IMR-90 (cell line): ENCODE measurements at places on chromosomes 4 and X. TPM values are rescaled to one million over a fixed set of nuclear protein-coding genes. Genes with fewer than 3 reads are reported as not detected.

DNA sequence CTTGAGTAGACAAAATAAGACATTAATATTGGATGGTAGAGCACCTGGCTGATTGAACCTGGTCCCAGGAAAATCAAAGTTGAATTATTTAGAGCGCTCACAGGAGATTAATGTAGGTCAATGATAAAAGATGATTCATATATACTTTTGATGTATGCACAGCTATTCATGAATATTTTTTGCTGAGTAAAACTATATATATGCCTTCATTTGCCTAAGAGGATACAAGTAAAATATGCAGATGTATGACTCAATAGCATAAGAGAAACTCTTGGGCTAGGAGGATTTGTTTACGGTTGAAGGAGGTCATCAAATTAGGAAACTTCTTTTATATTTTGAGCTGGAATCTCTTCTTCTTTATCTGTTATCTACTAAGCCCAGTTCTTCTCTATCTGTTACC, 202.7 kb upstream of the HS3ST1 start:
- no peak overlapping the region for H3K4me3 ChIP-seq
- H3K27ac ChIP-seq, result no peak overlapping the region
- DNase-seq, result peak; percentile 63
- no peaks in the 10 kb centered on the region for H3K36me3 ChIP-seq

DNA sequence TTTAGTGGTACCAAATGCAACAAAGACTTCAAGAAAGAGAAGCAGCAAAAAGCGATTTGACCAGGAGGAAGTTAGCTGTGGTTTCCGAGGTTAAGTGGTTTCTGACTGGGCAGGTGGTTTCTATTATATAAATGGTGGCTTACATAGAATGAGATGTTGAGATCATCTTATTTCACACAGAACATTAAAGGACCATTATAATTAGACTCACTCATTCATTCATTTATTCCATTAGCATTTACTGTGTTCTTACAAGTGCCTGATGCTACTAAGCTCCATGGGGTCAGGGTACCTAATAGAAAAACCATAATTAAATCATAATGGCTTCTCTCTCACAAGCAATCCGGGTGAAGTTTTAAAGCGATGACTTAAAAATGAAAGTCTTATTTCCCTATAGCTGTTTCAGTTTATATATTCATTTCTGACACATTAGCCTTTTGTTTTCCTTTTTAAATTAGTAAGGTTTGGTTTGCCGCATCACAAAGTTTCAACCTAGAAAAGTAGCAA, 10.6 kb downstream of the TSPAN6 start:
- H3K36me3 ChIP-seq, result no peaks in the 10 kb centered on the region; the same call in 1 of the 2 replicates
- no peak for DNase-seq
- H3K27me3 ChIP-seq, result no peaks in the 10 kb centered on the region; the same call in 1 of the 2 replicates
- H3K27ac ChIP-seq, result no peak overlapping the region
- no peaks in the 10 kb centered on the region for H3K4me1 ChIP-seq

DNA sequence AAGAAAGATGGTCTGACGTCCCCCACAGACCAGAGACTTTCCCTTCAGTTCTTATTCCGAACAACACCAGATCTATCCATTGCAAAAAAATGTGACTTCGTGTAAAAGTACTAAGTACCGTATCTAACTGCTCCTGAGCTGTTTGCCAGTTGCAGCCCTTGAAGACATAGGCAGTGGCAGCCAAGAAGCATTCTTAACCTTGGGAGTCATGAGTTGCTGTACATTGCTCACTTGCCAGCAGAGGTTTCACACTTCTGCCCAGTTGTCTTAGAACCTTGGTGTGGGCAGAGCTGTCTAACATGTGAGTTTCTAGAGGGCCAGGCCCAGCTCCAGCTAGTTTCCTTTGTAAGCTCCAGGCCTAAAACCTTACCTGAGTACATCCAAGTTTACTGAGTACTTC, 10.5 kb upstream of the CHRDL1 start:
- no peaks in the 10 kb centered on the region for H3K4me1 ChIP-seq
- peak; percentile 9 for DNase-seq
- no peak overlapping the region for H3K27ac ChIP-seq
- H3K4me3 ChIP-seq, result no peak overlapping the region
- H3K27me3 ChIP-seq, result peaks cover 16% of the 10 kb centered on the region

DNA sequence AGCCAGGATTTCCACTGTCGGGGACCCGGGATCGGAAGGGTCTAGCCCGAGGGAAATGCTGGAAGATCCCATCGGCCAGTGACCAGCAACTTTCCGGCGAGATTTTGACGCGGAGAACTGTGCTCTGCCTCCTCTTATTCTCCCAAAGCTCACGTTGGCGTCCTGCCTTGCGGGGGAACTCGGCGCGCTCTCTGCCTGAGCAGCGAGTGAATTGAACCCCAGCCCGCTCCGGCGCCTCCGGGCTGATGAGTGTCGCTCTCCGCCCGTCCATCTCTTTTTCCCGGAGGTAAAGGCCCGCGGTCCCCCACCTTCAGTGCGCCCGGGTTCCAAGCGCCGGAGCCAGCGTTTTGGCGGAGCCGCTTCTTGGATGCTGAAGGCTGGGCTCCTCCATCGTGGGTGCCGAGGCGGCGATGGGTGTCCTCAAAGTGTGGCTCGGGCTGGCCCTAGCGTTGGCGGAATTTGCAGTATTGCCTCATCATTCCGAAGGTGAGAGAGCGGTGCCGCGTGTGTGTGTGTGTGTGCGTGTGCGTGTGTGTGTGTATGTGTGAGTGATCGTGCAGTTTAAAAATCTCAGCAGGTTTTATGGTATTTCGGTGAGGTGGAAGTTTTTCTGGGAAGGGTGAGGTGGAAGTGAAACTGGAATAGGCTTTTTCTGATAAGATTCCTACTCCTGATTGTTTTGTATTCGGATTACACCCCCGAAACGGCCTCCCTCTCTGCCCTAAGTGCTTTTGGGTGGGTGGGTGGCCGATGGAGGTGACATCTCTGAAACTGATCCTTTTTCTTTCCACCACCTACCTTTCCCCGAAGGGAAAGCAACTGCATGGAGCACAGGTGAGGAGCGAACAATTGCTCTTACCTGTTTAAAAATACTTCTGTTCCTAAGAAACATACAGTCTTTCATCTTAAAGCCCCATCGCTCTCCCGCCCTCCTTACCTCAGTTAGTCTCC, 752 bp downstream of the FRAS1 start:
- peak overlapping the region; percentile 57 for H3K4me3 ChIP-seq
- H3K27me3 ChIP-seq, result peaks cover 46% of the 10 kb centered on the region
- no peak overlapping the region for H3K27ac ChIP-seq
- DNase-seq, result peak; percentile 13
- H3K36me3 ChIP-seq, result no peaks in the 10 kb centered on the region

DNA sequence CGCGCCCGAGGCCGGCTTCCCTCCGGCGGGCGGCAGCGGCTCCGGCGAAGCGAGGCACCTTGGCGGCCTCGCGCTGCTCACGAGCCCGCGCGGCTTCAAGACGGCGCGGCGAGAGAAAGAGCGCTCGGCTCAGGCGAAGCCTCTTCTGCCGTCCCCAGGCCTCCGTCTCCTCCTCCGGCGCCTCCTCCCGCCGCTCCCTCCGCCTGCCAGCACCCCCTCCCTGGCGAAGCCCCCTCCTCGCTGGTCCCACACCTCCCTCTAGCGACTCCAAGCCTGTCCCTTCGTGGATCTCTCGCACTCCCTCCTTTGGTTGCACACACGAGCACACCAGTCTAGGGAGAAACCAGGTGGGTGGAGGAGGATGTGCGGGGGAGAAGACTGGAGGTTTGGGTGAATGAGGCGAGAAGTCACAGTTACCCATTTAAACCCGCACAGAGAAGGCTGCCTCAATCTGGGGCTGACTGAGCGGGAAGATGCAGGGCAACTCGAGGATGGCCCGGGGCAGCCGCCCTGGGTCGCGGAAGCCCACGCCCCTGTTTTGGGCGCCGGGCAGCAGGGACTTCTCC, at the start of gene CAMK2D:
Gene CAMK2D (minus strand): TSS at position 119 of the 566 bp plus-strand sequence. CDS start 670 bp downstream, outside the sequence.
- H3K27me3 ChIP-seq, result no peaks in the 10 kb centered on the region
- H3K36me3 ChIP-seq, result no peaks in the 10 kb centered on the region
- peak within 1 kb of the TSS; percentile 93 for H3K4me3 ChIP-seq
- H3K27ac ChIP-seq, result peak within 1 kb of the TSS; percentile 90
- 0 out of 2 replicates have a peak, but pooled peaks cover 1% of the 10 kb centered on the region for H3K4me1 ChIP-seq

DNA sequence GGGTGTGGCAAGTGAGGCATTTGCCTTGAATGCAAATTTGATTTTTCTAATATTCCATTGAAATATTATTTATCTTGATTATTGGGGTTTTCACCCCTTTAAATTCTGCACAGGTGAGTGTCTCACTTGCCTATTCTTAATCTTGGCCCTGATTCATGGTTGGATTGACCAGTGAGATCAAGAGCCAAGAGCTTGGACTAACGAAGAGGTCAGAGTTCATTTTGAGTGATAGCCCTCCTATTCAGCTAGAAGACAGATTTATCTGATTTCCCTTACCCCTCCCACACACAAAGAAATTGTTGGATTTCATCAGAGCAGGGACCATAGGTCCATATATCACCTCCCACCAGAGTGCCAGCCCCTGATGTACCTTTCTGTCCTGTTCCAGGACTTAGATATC, 11.6 kb upstream of the ACOT9 start:
- DNase-seq, result no peak
- no peak overlapping the region for H3K27ac ChIP-seq
- no peaks in the 10 kb centered on the region for H3K27me3 ChIP-seq
- no peaks in the 10 kb centered on the region for H3K4me1 ChIP-seq
- H3K36me3 ChIP-seq, result no peaks in the 10 kb centered on the region
- H3K4me3 ChIP-seq, result no peak overlapping the region

TMA16 gene
- total RNA-seq, result 9.3 and 42.5 TPM in 2 replicates

MAGEA12 gene
- not detected in 2 replicates for total RNA-seq

WDFY3 gene
- 58.1 and 59.7 TPM in 2 replicates for total RNA-seq

PLP1 gene
- 0.18 and 0.28 TPM in 2 replicates for total RNA-seq

GAGE12H gene
- not detected in 2 replicates for total RNA-seq
